ENCODE measurements at places on chromosomes 11 and 22.

- no peak overlapping the region for H3K4me3 ChIP-seq
- no peak for DNase-seq
- H3K27ac ChIP-seq = peak overlapping the region; percentile 11
- peaks cover 55% of the 10 kb centered on the region for H3K36me3 ChIP-seq
- H3K27me3 ChIP-seq = no peaks in the 10 kb centered on the region
- H3K4me1 ChIP-seq = peaks cover 92% of the 10 kb centered on the region
Observed at GRCh38 chr11:57309106-57310059, 15.4 kb downstream of the TNKS1BP1 start.

GRCh38 chr11:110919241-110919922 lies 207.1 kb upstream of the ARHGAP20 start:
- peaks cover 4% of the 10 kb centered on the region for H3K4me1 ChIP-seq
- no peaks in the 10 kb centered on the region for H3K27me3 ChIP-seq
- H3K36me3 ChIP-seq = no peaks in the 10 kb centered on the region
- H3K27ac ChIP-seq = no peak overlapping the region

DNA sequence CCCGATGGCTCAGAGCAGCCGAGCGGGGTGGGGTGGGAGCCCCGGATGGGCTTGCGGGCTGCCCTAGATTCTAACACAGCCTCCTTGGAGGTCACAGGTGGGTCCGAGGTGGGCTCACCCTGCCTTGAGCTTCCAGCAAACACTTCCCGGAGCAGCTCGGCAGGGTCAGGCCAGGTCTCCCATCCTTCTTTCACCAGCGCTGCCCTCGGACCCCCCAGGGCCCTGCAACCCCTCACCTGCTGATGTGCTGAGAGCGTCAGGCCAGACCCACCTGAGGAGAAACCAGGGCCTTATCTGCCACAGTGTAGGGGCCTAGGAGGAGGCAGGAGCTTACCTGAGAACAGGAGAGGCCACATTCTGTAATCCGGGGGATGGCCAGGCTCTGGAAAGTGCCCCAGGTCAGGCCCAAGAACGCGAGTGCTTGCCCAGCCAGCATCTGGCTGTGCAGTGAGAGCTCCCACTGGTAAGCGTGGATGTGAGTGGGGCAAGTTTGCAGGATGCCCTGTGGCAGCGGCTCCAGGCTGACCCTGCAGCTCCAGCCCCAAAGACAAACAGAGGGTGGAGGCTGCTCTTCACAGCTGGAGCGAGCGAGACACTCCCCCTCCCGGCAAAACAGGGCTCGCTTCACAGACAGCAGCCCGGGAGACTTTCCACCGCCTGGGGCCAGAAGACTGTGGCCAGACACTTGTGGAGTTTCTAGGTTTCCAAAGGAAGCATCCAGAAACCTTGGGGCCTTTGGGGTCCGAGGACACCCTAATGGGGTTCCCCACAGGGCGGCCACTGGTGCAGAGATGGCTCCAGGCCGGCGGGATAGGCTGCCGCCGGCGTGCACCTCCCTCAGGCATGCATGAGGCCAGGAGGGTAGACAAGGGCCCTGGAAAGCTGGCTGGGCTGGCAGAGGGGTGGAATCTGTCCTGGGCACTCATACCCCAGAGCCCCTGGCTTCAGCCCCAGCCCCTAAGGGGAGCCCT lies at the start of gene IL17REL:
Gene IL17REL, minus strand, starts transcription at position 555 of the 971 bp plus-strand sequence. Its CDS starts 119 bp downstream, at position 436.
- peaks cover 11% of the 10 kb centered on the region for H3K4me1 ChIP-seq
- no peak for DNase-seq
- no peaks in the 10 kb centered on the region for H3K36me3 ChIP-seq
- no peak within 1 kb of the TSS for H3K27ac ChIP-seq
- no peak within 1 kb of the TSS for H3K4me3 ChIP-seq
- peaks cover 81% of the 10 kb centered on the region for H3K27me3 ChIP-seq

- H3K27me3 ChIP-seq = no peaks in the 10 kb centered on the region
- no peak for DNase-seq
- H3K27ac ChIP-seq = no peak overlapping the region
- H3K36me3 ChIP-seq = no peaks in the 10 kb centered on the region
Observed at GRCh38 chr22:25582946-25583345, 18.5 kb downstream of the GRK3 start.
